Small intestine (tissue), 16 donors: ENCODE measurements at places on chromosomes 7 and 10.

- no peak for DNase-seq
These were observed 2.3 kb downstream of the DNTT start for GRCh38 chr10:96306516-96306915.

DNA sequence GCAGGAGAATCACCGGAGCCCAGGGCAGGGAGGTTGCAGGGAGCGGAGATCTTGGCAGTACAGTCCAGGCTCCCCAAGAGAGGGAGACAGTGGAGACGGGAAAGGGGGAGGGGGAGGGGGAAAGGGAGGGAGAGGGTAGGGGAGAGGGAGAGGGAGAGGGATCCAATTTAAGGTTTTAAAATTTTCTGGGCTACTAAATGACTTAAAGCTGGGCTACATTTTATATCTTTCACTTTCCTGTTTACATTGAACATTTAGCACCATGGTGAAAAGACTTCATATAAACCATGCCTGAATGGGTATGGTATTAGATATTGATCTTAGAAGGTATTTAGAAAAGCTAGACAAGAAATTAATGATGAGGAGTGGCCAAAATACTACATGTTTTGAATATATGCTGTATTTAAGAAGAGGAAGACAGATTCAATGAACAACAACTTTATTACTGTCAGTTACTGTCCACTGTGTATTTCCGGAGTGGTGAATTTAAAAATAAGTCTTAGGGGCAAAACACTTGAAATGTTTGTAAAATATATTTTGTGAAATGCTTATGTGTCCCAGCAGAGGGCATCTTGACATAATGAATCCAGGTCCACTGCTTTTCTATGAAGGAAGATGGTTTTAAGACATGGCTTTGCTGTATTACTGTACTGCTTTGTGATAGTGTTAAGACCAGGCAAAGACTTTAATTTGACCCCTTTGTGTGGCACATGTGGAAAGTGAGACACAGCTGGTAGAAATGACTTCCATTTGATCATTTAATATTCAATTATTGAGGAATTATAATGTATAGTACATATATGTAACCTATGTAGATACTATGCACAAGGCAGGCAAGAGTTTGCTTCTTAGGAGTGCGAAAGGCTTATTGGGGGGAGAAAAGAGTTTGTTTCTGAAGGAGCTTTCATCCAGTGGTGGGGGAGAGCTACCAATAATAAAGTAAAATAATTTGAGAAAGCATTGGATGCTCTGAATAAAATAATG, 52.8 kb downstream of the NRF1 start:
- DNase-seq: peak; percentile 32

DNA sequence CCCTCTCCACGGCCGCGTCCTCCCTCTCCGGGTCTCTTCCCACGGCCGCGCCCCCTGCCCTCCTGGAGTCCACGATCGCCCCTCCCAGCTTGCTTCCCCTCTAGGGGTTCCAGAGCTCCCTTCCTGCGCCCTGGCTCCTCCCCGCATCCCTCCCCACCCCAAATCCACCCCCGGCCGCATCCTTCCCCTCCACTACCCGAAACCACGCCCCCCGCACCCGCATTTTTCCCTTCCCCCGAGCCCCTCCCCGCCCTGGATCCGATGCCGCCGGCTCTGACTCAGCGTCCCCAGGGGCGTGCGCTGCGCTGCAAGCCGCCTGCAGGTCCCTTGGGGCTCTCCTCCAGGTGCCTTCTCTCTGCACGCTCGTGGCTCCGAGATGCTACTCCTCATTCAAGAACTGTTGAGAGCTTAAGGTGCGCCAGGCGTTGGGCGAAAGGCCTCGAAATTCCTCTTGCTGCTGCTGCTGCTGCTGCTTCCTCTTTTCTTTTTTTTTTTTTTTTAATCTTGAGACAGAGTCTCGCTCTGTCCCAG, 372 bp upstream of the TMEM130 start:
- DNase-seq: no peak

GRCh38 chr10:89314676-89315075, 12.8 kb downstream of the IFIT2 start:
- DNase-seq: no peak
